T-helper 2 cell treated with Interferon-gamma antibody and Interleukin-4, amounts not matched to agents 5 μg/mL and 100 μg/mL, for 36 hours (primary cell): ENCODE measurements at places on chromosomes 3 and 15.

GRCh38 chr15:20665653-20666052 lies 124.1 kb upstream of the GOLGA6L6 start:
- no peaks in the 10 kb centered on the region for H3K36me3 ChIP-seq
- H3K4me1 ChIP-seq: no peaks in the 10 kb centered on the region
- no peak overlapping the region for H3K27ac ChIP-seq
- no peak overlapping the region for H3K4me3 ChIP-seq

GRCh38 chr3:172415323-172415722 lies 32.9 kb downstream of the GHSR start:
- H3K27ac ChIP-seq: no peak overlapping the region
- peaks cover 41% of the 10 kb centered on the region for H3K27me3 ChIP-seq
- no peaks in the 10 kb centered on the region for H3K4me1 ChIP-seq

DNA sequence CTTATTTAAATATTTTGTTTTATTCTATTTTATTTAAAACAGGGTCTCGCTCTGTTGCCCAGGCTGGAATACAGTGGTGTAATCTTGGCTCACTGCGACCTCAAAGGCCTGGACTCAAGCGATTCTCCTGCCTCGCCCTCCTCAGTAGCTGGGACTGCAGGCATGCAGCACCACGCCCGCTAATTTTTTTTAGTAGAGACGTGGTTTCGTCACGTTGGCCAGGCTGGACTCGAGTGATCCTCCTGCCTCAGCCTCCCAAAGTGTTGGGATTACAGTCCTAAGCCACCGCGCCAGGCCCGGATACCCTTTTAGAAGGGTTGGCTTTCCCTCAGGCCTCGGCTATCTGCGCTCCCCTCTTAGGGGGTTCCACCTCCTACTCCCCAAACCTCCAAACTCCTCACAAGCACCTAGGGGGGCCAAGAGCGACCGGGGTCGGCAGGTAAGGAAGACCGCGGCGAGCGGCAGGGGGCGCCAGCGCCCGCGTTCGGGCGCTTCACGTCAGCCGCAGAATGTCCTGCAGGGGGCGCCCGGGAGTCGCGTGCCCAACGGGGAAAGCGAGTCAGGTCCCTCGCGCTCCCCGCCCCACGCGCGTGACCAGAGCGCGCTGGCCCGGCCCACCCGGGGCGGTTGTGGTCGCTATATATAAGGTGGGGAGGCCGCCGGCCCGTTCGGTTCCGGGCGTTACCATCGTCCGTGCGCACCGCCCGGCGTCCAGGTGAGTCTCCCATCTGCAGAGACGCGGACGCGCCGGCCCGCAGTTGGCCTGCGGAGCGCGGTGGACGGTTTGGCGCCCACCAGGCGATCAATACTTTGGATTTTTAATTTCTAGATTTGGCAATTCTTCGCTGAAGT lies 51.8 kb upstream of the GATM start:
- H3K27ac ChIP-seq: no peak overlapping the region
- H3K27me3 ChIP-seq: peaks cover 35% of the 10 kb centered on the region
- H3K4me3 ChIP-seq: peak overlapping the region; percentile 48
- no peaks in the 10 kb centered on the region for H3K36me3 ChIP-seq
- DNase-seq: peak; percentile 80

- H3K4me3 ChIP-seq: no peak overlapping the region
- H3K4me1 ChIP-seq: no peaks in the 10 kb centered on the region
- no peak for DNase-seq
- no peaks in the 10 kb centered on the region for H3K36me3 ChIP-seq
- H3K27me3 ChIP-seq: peaks cover 4% of the 10 kb centered on the region
Measured at GRCh38 chr15:93182703-93183205, 93.7 kb upstream of the RGMA start.

DNA sequence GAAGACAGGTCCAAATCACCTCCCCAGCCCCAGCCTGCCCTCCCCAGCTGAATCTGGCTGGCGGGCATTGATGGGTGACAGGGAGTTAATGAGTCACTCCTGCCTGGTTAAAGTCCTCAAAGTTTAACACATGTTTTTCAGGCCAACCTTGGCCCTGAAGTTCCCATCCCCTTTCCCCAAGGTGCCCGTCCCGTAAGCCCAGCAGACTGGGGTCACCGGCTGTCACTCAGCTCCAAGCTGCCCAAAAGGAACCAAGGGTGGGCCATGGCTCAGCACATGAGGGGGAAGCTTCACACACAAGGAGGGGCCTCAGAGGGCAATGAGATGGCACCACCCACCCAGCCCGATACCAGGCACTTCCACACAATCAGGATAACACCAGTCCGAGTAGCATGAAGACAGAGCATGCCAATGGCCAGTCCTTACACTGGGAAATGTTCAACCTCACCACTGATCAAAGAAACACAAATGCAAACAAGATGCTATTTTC lies 10.2 kb upstream of the KLF15 start:
- H3K27me3 ChIP-seq: peaks cover 2% of the 10 kb centered on the region
- H3K27ac ChIP-seq: no peak overlapping the region
- H3K4me1 ChIP-seq: no peaks in the 10 kb centered on the region
- DNase-seq: no peak
- no peak overlapping the region for H3K4me3 ChIP-seq
